ENCODE measurements at places on chromosomes 2 and 18.

DNA sequence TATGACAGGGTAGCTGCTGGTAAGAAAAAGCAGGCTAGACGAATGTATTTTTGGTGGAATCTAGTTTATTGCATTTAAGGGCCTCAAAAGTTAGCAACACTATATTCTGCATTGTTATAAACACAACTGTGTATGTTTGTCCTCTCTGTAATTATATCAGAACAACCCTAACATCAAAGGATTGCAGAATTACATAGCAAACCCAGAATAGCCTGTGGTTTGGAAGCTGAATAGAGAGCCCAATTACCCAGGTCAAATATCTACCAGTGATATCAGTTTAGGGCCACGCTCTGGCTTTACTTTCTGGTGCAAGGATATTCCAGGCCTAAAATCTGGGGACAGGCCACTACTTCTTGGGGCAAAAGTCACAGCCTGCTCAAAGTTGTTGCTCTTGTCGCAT is 25.1 kb upstream of the MRO start:
- no peak for DNase-seq

- no peak for DNase-seq
Measured at GRCh38 chr2:241909769-241910168, 40.2 kb downstream of the RTP5 start.

GRCh38 chr2:169050476-169051240 is 18.7 kb upstream of the DHRS9 start:
- DNase-seq: no peak

GRCh38 chr2:81872006-81872405 is 1567.5 kb upstream of the LRRTM1 start:
- DNase-seq: no peak

DNA sequence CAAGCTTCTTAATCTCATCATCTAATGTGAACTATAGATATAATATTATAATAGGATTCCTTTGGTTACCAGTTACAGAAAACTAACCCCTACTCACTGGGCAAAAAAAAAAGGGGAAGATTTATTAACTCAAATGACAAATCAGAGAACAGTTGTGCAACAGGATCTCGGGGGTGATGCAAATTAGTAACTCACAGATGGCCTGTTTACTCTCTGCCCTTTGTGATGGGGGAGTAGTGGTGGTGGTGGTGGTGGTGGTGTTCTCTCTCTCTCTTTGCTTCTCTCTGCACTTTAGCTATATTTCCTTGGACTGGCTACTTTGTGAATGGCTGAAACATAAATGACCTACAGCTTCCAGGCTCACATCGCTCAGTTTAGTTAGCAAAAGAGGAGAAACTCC is 59.0 kb downstream of the TMEM247 start:
- no peak for DNase-seq

DNA sequence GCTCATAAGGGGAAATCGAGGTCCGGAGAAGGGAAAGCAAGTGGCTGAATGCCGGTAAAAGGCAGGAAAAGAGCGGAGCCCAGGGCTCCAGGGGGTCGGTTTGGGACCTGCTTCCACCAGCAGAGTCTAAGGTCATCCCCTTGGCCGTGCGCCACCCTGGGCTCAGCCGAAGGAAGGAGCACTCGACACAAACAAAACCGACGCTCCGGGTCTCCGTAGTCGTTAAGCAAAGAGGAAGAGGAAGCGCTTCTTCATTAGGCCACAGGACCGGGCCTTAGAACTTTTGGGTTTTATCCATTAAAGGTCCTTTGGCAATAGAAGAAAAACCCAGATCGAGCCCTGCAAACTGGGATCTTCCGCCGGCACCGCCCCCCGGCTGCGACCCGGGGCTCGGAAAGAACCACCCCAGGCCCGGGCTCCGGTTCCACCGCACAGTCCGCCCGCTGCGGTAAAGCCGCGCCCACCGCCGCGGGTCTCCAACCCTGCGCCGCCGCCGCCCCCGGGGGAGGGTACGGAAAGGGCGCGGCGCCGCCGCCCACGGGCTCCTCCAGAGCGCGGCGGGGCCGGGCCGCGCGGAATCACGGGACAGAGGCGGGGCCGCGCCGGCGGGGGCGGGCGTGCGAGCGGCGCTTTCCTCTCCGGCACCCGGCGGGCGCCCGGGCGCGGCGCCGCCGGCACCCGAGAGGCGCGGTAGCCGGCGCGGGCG is at the start of gene TTL:
Gene TTL, plus strand, starts transcription at position 629 of the 706 bp plus-strand sequence. CDS start 189 bp downstream, outside the sequence.
- DNase-seq: no peak

DNA sequence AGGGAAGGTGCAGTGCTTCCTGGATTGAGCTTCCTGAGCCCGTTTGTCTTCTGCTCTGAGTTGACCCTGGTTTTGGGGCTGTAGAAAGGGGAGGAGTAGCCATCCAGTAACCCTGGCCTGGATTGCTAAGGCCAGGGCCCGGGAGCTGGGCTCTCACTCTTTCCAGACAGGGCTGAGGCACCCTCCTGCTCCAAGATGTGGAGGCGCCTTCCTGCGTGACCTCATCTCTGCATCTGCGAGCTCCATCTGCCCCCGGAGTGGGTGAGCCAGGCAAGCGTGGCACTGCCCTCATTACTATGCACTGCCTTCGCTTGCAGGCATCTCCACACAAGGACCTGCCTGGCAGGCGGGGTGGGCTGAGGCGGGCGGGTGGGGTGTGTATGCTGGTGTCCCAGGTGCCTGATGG is 58.0 kb downstream of the RAB31 start:
- no peak for DNase-seq

DNA sequence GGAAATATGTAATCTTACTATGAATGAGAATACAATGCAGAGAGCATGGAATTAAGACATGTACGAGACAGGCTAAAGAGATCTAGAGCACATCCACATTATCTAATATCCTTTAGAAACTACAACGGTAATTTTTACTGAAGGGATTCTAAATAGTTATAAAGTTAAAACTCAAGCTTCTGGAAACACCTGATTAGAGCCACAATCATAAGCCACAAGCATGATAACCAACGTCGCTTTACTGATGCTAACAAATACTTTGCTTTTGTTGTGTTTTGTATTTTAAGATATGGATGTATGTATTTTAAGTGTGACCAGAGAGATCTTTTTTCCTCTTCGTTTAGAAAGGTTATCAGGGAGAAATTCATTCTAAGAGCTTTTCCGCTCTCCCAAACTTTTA is 44.0 kb upstream of the STK17B start:
- DNase-seq: no peak

GRCh38 chr2:23901966-23902846 is 24.7 kb downstream of the ATAD2B start:
- no peak for DNase-seq

DNA sequence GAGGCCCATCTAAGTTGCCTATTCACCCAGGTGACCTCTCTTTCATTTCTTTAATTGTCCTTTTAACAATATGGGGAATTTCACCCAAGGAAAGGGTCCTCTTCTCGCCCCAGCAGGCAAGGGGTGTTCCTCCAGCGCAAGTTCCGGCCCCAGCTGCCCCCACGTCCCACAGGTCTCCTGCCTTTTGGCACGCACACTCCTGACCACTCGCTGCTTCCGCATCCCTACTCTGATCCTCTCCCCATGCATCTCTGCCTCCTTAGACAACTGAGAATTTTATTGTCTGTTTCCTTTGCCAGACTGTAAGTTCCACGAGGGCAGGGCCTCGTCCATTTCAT is 684 bp upstream of the ARPC2 start:
- no peak for DNase-seq

DNA sequence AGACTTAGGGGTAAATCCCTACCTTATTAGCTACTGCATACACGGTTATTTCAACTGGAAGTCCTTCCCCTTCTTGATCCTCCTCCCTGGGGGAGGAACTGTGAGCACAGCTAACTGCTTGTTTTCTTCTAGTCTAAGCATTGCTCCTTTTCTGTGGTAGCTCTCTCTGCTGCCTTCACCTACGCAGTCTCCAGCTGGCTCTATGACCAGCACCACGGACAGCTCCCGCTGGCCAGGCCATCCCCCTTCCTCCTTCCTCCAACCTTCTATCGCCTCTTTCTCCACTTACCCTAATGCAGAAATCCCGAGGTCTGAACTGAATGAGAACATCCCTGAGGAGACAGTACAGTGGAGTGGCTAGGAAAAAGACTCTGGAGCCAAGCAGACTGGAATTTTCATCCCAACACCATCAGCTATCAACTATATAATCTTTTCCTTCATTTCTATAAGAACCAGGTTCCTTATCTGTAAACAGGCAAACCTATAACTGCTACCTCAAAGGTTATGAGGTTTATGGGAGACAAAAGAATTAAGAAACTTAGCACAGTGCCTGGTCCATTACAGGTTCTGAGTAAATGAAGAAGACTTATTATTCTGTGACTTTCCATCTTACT is 4.7 kb upstream of the CFAP65 start:
- no peak for DNase-seq

DNA sequence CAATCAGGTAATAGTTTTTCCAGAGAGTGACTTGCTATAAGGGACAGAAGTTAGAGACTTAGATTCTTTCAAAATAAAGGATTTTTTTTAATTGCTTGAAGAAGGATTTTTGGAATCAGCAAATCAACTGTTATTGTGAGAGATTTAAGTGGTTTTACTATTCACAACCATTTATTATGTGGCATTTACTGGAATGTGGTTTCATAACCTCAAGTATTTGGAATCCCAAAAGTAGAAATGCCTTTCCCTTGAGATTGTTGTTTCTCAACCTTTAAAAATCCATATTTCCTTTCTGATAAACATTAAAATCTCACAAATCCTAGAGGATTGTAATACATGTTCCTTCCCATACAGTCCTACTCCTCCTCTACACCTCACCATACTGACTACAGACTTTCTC is 5.0 kb downstream of the TANK start:
- no peak for DNase-seq

DNA sequence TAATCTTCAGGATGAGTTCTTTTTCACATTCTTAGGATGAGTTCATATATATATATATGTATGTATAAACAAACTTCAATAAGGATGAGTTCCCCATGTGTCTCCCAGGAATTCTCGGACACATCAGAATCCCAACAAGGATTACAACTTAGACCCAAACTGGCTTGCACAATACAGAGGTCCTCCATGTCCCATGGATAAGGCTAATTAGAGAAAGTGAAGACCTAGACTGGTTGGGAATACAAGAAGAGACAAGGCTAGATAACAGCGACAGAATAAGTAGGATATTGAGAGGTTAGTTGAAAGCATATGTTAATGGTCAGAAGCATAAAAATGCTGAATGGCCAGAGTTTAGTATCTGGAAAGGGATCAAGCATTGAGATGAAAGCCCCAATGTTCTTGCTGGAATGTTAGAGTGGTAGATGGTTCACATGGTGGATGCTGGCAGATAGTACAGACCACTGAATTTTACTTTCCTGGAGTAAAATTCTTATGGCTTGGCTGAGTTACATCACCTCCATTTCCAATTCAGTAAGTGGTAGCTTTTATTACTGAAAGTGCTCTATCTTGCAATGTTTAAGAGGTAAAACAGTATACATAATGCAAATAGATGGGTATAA is 154.9 kb upstream of the EPHA4 start:
- no peak for DNase-seq

DNA sequence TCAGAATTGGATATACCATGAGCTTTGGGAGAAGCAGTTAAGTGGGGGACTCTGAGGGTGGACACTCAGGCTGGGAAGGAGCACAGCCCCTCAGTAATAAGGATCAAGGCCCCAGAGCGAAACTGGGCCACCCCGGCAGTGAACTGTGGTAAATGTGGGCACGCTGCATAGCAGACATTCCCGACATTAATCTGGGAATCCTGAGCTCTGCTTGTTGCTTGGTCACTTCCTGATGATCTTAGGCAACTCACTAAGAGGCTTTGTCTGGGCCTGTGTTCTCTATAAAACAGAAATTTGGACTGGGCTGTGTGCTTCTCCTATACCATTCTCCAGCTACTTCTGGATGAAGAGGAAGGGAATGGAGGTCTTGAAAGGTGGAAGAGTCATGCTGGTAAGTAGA is 4.8 kb downstream of the TGFBRAP1 start:
- no peak for DNase-seq

DNA sequence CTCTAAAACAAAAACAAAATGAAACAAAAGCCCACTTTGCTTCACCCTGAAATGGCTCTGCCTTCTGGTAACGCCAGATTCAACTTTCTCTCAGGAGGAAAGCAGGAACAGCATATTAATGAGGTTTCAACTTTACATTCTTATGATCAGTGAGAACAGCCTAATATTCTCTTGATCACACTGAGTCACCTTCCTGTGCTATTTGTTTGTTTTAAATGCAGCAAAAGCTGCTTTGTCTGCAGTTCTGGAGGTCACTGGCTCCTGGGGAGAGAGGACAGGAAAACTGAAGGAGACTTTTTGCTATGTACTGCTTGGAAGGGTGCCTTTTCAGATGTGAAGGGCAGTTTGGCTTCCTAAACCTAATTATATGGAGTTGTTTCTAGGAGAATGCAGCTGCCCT is 48.1 kb downstream of the MAIP1 start:
- DNase-seq: no peak

DNA sequence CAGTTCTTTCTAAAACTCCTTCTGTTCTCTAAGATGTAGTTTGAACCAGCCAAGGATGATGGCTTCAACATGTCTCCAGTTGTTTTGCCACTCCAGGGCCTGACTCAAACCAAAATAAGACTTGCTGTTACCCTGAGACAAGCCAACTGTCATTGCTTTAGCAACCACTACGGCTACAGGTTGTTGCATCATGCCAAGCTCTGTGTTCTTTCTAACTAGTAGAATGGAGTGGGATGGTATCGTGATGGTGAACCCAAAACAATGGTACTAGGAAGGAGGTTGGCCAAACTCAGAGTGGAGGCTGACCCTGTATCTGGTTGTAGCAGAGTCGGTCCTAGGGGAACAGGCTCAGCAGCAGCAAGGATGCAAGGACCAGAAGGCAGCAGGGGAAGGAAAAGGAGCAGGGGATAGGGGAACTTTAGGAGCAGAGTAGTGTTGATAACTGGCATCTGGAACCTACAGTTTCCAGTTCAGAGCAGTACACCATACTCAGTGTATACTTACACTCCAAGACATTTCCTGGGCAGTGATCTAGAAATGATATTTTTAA is 51.6 kb downstream of the PDK1 start:
- DNase-seq: peak; percentile 24

DNA sequence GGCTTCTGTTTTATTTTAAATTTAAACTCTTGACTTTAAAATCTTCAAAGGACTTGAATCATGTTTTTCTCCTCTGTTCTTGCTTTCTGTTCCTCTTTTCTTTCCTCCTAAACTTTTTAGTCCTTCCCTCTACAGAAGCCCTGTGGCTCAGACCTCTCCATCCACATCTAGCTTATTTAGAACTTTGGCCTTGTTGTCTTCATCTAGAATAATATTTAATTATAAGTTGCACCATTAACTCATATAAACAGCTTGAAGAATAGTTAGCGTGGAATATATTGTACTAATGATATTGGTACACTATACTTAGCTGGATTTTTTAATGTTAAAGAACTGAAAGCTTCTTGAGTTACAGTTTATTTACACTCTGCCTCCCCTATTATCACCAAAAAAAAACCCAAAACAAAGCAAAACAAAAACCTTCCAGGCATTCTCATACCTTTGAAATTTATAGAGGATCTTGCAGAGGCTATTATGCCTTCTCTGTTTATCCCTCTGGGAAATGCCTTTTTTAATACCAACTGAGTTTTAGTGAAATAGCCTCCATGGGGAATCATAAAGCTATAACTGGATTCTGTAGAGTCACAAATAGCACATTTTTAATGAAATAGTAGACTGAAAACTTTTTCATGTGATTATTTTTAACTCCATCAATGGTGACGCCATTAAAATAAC is 9.2 kb upstream of the CCDC141 start:
- no peak for DNase-seq

- DNase-seq: no peak
Measured at GRCh38 chr18:69838620-69839411, 108.9 kb downstream of the CD226 start.

Data from fibroblast of the conjunctiva (primary cell).